ENCODE measurements at places on chromosomes 12 and 14.

GRCh38 chr12:120500581-120500980, 4.7 kb downstream of the DYNLL1 start:
- no peak for DNase-seq

DNA sequence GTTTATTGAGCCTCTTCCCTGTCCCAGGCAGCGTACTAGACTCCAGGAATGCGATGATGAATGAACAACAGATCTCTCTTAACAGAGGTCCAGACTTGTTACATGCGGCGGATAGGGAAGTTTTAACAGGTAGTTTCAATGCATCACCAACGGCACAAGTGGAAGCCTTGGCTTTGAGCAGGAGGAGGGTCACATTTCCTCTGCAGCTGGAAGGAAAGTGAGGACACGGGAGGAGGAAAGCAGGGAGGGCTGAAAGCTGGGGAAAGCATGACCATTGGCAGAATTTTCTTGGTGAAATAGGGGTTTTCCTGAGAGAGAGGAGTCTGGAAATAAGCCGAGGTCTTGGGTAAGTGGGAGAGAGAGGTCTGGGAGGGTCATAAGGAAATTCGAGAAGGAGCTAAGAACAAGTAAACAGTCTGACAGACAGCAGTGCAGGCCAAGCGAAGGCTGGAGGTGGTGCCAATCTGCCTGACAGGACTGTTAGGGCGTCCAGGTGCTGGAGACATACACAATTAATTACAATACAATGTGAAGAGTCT, 15.4 kb downstream of the BHLHE41 start:
- no peak for DNase-seq

DNA sequence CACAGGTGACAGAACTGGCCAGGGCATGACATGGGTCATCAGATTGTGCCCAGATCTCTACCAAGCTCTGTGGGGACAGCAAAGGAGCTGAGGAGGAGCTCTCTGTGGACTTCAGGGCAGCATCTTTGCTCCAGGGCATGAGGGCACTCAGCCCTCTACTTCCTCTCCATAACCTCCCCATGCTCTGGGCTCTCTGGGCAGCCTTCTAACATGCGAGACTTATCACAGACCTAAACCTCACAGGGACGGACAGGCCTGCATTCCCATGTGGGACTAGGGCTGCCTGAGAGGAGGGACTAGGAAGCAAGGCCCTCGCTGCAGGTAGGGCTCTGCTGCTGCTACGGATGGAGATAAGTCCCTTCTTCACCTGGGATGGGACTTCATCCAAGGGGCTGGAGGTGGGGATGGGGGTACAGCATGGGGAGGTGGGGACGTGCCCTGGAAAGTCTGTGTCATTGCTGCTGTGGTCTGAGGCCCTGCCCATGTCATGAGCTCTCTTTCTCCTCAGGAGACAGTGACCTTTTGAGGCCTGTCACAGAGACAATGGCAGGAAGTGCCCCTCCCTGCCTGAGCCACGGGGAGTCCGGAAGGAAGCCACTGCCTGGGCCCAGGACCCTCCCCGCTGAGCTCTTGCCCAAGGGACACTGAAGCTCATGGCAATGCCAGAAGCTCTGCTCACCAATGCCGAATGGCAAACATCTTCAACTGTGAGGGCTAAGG, 44.1 kb downstream of the PITPNM2 start:
- DNase-seq: no peak

DNA sequence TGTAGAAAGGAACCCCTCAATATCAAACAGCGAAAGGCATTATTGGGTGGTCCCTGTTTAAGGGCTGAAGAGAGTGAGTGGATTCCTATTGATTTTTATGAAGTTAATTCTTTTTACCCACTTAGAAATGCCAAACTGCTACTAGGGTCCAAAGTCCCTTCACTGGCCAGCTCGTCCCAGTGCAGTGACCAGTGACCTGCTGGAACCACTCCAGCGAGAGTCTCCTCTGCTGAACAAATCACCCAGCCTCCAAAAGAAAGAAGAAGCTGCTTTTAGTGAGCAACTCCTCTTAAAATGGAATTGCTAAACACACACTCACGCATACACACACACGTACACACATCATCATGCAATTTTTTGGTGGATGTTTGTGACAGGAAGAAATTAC, 198.2 kb upstream of the PLEKHG7 start:
- DNase-seq: no peak

GRCh38 chr14:79278798-79279644, 932.3 kb downstream of the DIO2 start:
- DNase-seq: peak; percentile 54
